ENCODE measurements at places on chromosomes 3 and 15.
A peak's percentile ranks its signal among the peaks of the same experiment; 100 is the strongest.

GRCh38 chr3:183711516-183711915 is 13.9 kb downstream of the YEATS2 start:
- DNase-seq = no peak

GRCh38 chr15:91465696-91466095 is 365.6 kb downstream of the SV2B start:
- DNase-seq = no peak

- DNase-seq = no peak
Measured at GRCh38 chr3:10310578-10310977, 10.3 kb downstream of the SEC13 start.

GRCh38 chr15:39388118-39388517 is 192.8 kb upstream of the THBS1 start:
- no peak for DNase-seq

- DNase-seq = no peak
Measured at GRCh38 chr3:4880850-4881249, 98.4 kb upstream of the BHLHE40 start.

DNA sequence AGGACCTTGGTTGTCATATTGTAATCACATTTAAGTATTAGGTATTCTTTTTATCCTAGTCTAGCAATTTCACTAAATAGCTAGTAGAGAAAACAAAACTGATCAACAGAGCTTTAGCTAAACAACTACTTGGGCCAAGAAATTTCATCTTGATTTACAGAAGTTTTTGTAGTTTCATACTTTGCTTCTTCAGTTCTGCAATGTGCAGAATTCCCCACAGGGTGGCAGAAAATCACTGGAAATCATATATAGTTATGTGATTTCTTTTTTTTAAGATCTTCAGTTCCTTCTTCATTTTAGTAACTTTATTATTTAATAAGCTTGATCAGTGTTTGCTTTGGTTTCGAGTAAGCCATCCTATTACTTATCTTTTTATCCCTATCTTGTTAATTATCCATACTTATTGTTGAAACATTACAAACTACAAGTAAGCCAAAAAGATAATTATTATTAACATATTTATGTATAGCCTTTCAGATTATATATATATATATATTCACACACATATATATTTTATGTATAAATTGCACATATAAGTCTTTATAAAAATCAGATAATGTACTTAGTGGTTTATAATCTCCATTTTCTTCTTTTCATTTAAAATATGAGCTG is 2.2 kb upstream of the BNIP2 start:
- DNase-seq = no peak

DNA sequence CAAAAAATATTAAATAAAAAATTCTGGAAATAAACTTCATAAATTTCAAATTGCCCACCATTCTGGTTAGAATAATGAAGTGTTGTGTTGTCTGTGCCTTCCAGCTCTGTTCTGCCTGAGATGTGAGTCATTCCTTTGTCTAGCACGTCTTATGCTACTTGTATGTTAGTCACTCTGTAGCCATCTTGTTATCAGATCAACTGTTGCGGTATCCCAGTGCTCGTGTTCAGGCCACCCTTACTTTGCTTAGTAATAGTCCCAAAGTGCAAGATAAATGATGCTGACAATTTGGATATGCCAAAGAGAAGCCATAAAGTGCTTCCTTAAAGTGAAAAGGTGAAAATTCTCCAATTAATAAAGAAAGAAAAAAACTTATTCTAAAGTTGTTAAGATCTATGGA is 527.5 kb downstream of the NAALADL2 start:
- DNase-seq = no peak

GRCh38 chr3:100354850-100355249 is 20.3 kb downstream of the NIT2 start:
- no peak for DNase-seq

GRCh38 chr15:41653760-41654159 is 6.4 kb upstream of the MGA start:
- no peak for DNase-seq

- no peak for DNase-seq
Measured at GRCh38 chr15:31135523-31135922, 34.0 kb upstream of the TRPM1 start.

DNA sequence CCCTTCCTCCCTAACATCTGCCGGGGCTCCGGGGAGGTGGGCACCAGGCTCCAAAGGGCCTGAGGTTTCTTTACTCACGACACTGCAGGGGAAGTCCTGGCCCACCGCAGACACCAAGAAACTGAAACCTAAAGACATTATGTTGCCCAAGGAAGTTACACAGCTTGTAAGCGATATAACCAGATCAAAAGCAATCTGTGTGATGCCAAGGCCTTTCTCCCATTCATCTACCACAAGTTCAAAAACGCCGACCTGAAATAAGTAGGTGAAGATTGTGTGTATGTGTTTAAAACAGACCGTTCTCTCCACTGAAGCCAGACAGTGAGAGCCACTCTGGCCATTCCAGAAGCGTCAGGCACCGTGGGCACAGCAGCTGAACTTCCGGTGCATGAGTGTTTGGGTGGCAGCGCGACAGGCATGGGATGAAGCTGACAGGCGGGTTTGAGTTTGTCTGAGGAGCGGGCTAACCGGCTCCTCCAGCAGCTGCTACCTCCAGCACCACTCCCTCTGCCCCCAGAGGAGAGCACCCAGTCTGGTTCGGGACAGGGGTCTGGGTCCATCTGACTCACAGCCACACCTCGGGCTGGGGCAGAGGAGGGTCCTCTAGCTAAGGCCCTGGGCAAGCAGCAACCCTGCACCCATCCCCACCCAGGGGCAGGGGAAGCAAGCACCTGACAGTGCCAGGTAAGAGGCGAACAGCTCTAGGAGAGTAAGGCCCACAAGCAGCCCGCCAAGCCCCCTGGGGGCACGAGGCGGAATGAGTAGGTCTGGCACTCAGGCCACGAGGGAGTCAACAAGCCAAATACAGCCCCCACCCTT is 1.3 kb downstream of the TNK2 start:
- DNase-seq = peak; percentile 40

- DNase-seq = no peak
Measured at GRCh38 chr3:180138871-180139270, 102.1 kb upstream of the PEX5L start.

DNA sequence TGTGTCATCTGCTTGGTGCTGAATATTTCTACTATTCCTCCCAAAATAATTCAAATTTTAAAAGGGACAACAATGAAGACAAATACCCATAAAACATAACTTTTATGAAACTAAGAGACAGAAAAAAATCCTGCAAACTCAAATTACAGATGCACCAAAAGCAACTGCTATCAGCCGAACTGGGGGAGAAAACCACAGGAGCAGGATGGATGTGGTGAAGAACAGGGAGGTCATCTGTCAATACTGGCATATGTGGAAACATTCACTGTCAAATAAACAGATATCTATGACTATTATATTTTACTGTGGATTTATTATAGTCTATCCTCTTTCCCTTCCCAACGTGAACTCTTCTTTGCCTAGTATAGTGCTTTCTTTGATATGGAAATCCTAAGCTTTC is 53.3 kb upstream of the CPOX start:
- DNase-seq = no peak

GRCh38 chr3:15948388-15948787 is 150.6 kb upstream of the ANKRD28 start:
- DNase-seq = no peak

DNA sequence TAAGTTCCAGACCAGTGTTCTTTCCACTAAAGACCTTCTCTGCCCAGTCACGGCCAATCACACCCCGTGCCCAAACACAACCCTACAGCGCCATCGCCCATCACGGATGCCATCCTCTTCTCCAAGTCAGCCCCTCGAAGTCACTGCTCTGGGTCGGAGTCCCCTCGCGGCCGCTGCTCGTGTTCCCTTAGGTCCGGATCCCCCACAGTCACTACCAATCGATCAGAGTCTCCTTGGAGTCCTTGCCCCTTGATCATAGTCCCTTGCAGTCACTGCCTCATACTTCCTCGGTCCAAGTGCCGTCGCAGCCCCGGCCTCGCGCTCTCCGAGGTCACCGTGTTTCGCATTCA is 461 bp downstream of the PCYT1A start:
- DNase-seq = no peak

- DNase-seq = no peak
Measured at GRCh38 chr15:33131552-33132232, 62.8 kb downstream of the FMN1 start.

DNA sequence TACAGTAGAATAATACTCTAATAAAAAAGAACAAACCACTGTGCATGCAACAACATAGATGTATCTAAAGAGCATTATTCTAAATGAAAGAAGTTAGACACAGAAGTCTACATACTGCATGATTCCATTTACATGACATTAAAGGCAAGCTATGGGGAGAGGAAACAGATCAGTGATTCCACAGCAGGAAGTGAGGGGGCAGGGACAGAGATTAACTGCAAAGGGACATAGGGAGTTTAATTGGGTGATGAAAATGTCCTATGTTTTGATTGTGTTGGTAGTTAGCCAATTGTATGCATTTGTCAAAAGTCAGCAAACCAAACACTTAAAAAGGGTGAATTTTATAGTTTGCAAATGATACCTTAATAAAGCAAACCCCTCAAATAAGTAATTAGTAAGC is 13.8 kb downstream of the CRYGS start:
- DNase-seq = no peak

DNA sequence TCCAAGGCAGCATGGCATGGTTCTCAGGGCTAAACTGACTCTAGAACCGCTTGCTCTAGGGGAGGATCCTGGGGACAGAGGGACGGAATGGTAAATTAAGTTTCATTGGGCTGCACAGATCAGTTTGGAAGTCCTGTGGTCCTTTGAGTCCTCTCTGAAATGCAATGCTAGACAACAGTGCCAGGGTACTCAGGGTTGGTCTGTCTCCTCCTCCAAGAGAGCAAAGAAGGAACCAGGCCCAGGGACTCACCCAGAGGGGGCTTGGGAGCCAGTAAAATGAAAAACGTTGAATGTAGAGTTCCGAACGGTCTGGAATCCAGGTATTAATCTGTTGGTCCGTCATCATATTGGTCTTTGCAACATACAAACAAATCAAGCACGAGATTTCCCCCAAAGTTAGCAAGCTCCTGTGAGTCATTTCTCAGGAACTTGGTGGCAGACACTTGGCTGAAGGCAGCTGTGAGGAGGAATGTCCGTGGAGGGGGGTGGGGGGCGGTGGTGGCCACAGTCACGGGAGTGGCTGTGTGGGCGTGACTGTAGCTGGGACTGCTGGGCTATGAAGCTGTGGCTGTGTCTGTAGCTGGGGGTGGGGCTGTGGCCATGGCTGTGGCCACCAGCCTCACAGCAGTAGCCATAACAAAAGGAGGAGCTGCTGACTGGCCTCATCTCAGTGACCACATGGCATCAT is 361.0 kb downstream of the SHQ1 start:
- no peak for DNase-seq

DNA sequence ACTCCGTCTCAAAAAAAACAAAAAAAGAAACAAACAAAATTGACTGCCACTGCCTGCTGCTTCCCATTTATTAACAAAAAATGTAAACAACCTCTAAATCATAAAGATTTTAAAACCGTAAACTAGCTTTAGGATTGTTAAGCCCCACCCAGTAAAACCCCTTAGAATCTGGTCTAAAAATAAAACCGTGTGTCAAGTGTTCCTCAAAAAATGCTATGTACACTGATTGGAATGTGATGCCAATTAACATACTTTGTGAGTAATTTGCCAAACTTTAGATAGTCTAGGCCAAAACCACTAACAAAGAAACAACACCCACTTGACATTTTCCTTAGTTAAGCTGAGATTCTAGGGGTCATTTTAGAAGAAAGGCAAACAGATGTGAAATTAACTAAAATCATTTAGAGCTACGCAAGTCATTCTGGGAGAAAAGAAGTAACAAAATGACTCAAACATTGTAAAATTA is 5.3 kb downstream of the RAF1 start:
- no peak for DNase-seq

- DNase-seq = no peak
Measured at GRCh38 chr3:5140839-5141238, 18.7 kb downstream of the ARL8B start.

DNA sequence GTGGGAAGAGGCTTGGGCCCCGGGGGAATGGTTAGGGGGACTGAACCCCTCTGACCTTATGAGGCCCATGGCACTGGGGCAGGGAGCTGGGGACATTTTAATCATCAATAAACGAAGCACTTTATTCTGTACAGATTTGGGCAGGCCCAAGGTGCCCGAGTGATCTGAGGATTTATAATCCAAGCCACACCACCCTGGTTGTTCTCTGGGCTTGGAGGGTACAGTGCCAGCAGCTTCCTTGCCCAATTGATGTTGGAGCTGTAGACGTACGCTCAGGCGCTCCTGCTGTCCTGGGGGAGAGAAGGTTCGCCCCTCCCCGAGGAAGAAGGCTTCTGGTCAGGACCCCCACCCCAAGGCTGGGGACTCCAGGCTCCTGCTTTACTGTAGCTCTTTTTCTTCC is 12.5 kb downstream of the ZBTB47 start:
- DNase-seq = no peak

DNA sequence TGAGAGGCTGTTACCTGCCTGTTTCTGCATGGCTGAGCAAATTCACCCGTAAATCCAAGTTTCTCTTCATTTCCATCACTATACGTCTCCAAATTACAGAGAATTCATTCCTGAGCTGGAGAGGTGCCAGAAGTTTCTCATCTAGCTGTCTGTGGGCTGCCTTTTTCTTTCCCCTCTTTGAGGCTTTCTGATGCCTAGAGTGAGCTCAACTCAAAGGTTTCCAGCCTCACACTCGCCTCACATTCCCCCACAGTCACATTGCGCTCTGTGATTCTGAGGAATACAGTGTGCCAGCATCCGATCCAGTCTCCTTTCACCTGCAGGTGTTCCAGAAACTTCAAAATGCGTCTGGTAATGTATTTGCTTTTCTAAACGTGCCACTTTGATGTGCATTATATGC is 267.2 kb downstream of the MFSD1 start:
- no peak for DNase-seq

DNA sequence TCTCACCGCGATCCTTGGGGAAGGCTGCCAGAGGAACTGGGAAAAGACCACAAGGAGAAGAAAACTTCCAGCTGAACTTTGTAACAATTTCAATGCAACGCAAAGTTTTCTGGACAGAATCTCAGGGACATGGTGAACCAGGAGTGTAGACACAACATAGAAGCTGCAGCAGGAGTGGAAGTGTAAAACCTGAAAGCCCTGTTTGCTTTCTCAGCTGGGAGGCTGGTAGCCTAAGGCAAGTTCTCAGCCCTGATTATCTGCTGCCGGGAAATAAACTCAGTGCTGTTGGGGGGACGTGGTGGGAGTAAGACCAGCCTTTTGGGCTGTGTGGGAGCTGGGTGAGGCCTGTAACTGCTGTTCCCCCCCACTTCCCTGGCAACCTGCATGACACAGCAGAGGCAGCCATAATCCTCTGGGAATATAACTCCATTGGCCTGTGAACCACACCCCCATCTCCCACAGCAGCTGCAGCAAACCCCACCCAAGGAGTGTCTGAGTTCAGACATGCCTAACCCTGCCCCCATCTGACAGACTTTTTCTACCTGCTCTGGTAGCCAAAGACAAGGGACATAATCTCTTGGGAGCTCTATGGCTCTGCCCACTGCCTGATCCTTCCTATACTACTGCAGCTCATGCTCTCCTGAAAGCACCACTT is 106.7 kb downstream of the ZNF621 start:
- DNase-seq = no peak

DNA sequence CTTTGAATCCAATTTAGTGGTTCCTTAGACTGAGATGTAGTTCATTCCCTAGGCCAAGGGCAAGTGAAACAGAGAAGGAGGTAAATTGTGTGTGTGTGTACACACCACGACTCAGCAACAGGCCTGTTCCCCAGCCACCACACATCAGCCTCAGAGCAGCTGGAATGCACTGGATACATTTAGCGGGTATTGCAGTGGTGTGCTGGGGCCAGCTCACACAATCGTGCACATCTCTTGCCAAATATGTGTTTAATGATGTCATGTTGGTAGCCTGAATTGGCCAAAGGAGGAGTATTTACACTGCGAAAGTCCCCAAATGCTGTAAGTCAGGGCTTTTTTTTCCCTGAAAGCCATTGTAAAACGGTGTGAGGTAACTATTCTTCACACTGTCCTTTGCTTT is 82.3 kb downstream of the RBPMS2 start:
- DNase-seq = no peak

Data from activated naive CD8-positive, alpha-beta T cell treated with anti-CD3 and anti-CD28 coated beads, Interleukin-2, amount 50 U/mL, for 16 hours (primary cell).